Astrocyte (in vitro differentiated cells and primary cell): ENCODE measurements at places on chromosomes 2 and 18. TPM values are rescaled to one million over a fixed set of nuclear protein-coding genes. Genes with fewer than 3 reads are reported as not detected.

The FSHR gene
- total RNA-seq: 0.30 and 0.38 TPM in 2 replicates

The LAMA1 gene
- total RNA-seq: 17.4 and 18.3 TPM in 2 replicates

GRCh38 chr18:10040287-10041011 is 126.6 kb downstream of the VAPA start:
- no peak for DNase-seq

DNA sequence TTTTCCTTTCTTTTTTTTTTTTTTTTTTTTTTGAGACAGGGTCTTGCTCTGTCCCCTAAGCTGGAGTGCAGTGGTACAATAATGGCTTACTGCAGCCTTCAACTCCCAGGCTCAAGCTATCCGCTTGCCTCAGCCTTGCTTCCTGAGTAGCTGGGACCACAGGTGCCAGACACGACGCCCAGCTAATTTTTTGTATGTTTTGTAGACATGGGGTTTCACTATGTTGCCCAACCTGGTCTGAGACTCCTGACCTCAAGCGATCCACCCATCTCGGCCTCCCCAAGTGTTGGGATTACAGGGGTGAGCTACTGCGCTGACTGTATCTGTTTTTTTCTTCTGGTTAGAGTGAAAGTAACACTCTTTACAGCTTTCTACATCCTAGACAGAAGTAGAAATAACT is 240.3 kb upstream of the FBXO11 start:
- no peak for DNase-seq

DNA sequence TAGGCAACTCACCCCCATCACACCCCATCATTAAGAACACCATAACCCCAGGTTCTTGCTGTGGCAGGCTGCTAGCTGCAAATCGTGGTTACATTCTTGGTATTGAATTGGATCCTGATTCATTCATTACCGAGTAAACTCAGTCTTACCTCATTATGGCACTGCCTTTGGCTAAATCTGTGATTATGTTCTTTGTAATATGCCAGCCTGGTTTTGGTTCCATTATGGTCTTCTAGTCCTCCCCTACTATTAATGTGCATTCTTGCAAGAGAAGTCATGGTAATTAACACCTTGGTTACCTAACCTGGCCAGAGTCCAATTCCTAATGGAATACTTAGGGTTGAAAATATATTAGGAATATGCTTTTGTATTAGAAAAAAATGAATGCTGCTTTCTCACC is 258.9 kb upstream of the APCDD1 start:
- DNase-seq: no peak

DNA sequence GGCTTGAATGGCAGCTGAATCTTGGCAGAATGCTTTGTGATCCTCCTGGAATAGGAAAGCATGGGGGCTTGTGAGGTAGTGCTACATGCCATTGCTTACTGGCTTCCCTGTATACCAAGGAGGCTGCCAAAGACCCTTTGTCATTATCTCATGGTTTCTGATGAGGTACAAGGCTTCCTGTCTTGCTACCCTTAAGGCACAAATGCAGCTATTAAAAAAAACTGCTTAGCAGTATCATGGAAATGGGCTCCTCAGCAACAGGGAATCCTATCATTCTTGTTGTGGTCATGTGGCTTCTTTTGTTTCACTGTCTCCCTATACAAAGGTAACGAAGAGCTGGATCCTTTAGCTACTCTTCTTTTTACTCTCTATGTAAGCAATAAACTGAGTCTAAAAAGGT is 6.6 kb upstream of the KANSL1L start:
- DNase-seq: no peak

DNA sequence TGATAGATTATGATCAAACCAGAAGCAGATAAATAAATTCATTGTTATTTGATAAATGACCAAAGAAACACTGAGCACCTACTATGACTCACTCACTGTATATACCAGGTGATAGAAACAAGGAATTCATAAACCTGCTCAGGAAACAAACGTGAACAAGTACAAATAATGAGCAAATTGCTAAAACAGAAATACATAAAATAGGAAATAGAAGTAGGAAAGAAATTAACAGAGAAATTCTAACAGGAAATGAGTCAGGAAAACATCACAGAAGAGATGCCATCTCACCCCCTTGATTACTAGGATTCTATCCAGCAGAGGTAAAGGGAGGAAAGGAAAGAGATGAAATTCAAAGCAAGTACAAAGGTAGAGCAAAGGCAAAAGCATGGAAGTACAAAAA is 31.3 kb downstream of the EXOC6B start:
- DNase-seq: no peak

DNA sequence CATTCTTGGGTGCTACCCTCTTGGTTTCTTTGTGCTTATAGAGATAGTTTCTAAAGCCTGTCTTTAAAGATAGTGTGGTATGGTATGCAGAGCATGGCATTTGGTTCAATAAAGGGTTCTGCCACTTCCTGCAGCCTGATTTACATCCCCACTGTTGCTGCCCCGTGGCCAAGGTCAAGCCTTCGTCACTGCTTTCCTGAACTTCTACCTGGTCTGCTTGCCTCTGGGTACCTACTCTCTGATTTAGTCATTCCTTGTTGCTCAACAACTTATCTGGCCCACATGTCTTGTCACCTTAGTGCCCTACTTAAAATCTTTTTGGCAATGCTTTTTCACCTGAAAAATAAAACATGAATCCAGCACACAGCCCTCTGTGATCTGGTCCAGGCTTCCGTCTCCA is 352.9 kb downstream of the LPIN1 start:
- DNase-seq: no peak

The IL1R2 gene
- total RNA-seq: 0.34 TPM in 1 of 2 replicates, not detected in the other

DNA sequence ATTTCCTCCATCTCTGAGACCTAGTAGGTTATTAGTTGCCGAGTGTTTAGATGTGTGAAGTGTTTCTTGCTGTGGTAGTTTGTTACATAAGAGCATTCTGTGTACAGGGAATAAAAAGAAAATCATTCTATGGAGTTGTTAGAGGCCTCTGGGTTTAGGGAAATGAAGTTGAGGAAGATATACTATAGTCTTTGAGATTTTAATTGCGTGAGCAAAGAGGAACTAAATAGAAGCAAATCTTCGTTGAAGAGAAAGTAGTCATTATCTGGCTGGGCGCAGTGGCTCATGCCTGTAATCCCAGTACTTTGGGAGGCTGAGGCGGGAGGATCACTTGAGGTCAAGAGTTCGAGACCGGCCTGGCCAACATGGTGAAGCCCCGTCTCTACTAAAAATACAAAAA is 19.0 kb downstream of the USP39 start:
- DNase-seq: no peak

DNA sequence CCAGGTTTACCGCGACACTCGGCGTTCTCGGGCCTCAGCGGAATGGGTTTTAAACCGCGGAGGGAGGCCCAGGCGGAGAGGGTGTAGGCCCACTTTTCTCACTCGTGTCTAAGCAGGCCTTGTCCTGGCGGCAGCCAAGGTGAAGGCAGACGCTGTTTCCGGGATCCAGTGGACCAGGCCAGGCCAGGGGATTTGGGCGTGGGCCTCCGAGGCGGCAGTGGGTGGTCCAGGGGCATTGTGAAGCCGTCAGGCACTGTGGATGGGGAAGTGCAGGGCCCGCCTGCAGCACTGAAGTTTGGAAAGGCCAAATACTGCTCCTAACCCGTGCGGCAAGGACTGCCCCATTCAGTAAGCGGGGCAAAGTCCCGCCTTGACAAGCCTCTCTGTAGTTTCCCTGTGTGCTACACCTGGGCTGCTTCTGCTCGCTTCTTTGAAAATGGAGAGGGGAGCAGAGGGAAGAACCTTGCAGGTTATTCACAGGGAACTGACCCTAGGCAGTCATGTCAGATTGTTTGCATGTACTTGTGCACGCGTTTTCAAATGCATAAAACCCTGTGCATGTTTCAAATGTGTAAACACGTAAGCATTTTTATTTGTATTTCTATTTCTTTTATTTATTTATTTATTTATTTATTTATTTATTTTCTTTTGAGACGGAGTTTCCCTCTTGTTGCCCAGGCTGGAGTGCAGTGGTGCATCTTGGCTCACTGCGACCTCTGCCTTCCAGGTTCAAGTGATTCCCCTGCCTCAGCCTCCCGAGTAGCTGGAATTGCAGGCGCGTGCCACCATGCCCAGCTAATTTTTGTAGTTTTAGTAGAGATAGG is 7.5 kb upstream of the DLX2 start:
- no peak for DNase-seq

DNA sequence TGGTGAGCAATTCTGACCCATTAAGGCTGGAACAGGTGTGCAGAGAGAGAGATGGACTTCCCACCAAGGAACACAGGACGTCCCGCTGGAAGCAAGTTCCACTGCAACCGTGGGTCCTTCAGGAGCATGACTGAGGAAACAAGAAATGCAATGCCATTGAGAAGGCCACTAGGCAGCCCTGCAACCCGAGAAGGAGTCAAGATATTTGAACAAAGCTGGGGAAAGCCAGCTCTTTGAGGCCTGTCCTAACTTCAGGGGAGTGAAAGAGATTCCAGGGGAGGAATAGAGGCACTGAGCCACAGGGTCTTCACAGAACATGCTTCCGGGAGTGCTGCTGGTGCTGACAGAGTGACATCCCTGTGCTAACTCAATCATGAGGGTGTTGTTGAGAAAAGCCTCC is 153.8 kb upstream of the ZNF236 start:
- no peak for DNase-seq

DNA sequence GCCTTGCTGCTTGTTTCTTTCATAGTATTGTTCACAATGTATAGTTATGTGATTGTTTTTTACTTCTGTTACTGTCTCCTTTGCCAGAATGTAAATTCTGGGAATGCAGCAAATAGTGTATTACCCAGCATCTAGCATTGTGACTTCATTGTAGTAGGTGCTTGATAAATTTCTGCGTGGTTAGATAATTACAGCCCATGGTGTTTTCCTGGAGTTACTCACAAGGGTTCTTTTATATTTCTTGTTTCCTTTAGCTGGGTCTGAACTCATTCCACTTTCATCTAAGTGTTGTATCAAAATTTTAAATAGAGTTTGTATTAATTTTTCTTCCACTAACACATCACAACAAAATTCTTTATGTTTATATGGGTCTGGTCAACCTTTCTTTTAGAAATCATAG is 132.6 kb downstream of the MAP4K4 start:
- no peak for DNase-seq

DNA sequence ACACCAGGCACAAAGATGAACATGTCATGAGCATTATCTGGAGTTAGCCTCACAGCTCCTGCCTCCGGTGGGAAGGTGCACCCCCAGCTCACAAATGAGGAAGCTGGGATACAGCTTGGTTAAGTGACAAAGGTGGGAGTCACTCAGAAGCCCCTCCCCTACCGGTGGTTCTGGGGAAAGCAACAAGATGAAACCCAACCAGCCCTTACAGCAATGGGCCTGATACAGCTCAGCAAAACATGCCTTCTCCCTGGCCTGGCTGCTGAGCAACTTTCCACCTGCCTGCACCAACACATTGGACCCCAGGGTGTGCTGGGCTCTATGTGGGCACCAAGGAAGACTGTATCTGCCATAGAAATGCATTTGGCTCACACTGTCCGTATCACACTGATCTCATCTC is 113.2 kb downstream of the GYPC start:
- DNase-seq: no peak

GRCh38 chr18:61823595-61823994 is 69.2 kb downstream of the RNF152 start:
- no peak for DNase-seq

GRCh38 chr2:37819186-37819585 is 105.9 kb upstream of the RMDN2 start:
- peak; percentile 92 for DNase-seq

The POU3F3 gene
- 0.09 TPM in 1 of 2 replicates, not detected in the other for total RNA-seq

- DNase-seq: peak; percentile 100
Observed at GRCh38 chr2:64807417-64807816, 153.7 kb upstream of the SERTAD2 start.

- DNase-seq: no peak
Observed at GRCh38 chr2:64262816-64263215, 118.6 kb upstream of the PELI1 start.

DNA sequence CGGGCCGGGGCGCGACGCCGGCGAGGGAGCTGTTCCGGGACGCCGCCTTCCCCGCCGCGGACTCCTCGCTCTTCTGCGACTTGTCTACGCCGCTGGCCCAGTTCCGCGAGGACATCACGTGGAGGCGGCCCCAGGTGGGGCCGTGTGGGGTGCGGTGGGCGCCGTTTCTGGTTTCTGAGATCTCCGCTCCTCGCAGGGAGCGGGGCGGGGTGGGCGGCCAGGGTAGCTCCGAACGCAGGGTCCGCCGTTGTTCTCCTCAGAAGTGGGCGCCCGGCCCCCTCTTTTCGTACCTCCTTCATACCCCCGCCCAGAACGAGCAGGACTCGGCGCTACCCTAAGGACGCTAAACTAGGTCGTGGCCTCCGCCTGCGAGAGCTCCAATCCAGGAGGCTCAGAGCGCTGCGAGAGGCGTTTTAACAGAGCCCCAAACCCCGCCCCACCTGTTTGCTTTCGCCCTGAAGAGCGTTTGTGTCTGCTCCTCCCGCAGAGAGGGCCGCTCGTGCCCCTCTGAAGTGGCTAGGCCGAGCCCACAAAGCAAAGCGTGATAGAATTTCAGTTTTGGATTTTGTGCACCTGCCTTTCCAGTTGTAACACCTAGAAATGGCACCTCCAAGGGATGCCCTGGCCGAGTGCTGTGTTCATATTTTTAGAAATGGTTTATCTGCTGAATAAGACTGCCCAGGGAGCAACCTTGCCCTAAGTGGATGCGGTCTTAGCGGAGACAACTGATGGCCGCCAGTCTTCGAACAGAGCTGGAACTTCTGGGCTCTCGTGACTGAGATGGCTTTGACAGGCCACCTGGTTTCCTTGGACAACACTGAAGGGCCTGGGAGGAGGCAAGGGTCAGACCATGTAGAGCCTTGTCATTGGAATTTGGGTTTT is 626 bp downstream of the CAPN10 start:
- DNase-seq: no peak

- no peak for DNase-seq
Observed at GRCh38 chr18:70377317-70377799, 88.5 kb downstream of the SOCS6 start.

DNA sequence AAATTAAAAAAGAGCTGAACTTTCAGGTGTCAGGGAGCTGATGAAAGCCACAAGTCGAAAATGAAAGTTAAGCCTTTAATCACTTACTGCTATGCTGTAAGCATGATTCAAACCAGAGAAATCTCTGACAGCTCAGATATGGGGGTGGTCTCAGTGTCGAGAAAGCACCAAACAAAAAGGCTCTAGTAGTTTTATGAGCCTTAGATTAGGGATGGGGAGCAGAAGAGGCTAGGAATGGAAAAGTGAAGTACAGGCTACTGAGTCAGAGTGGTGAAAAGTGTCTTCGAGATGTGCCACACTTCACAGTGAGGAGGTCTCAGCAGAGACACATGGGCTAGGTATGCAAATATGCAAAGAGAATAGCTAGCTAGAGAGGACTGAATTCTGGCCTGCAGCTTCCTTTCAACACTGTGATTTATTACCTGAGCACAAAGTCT is 482.2 kb downstream of the SPAG16 start:
- no peak for DNase-seq

The ICOS gene
- total RNA-seq: not detected in 2 replicates

The TEX44 gene
- total RNA-seq: not detected in 2 replicates

The PROKR1 gene
- 0.05 TPM in 1 of 2 replicates, not detected in the other for total RNA-seq

The YWHAQ gene
- 358 and 408 TPM in 2 replicates for total RNA-seq
